ENCODE measurements at places on chromosomes 2 and 18. TPM values are rescaled to one million over a fixed set of nuclear protein-coding genes. Genes with fewer than 3 reads are reported as not detected.

The SESTD1 gene
- polyA plus RNA-seq = 29.8 TPM

The RFTN2 gene
- 15.2 TPM for polyA plus RNA-seq

The NDC80 gene
- polyA plus RNA-seq = 8.5 TPM

The SCN2A gene
- 0.05 TPM for polyA plus RNA-seq

The ANKRD62 gene
- polyA plus RNA-seq = not detected

The NCL gene
- polyA plus RNA-seq = 593 TPM

The RETSAT gene
- 12.6 TPM for polyA plus RNA-seq

The UGT1A6 gene
- polyA plus RNA-seq = not detected

The NT5DC4 gene
- 0.09 TPM for polyA plus RNA-seq

The ANKRD29 gene
- polyA plus RNA-seq = 4.0 TPM

The DHRS9 gene
- 0.34 TPM for polyA plus RNA-seq

The SGPP2 gene
- 1.2 TPM for polyA plus RNA-seq

The TMEM198 gene
- 2.6 TPM for polyA plus RNA-seq

The ZNF513 gene
- polyA plus RNA-seq = 14.2 TPM

The TEX44 gene
- not detected for polyA plus RNA-seq

The DSG2 gene
- polyA plus RNA-seq = 4.9 TPM

- peak; percentile 44 for DNase-seq
Observed at GRCh38 chr2:237055386-237056100, 30.1 kb upstream of the COPS8 start.

DNA sequence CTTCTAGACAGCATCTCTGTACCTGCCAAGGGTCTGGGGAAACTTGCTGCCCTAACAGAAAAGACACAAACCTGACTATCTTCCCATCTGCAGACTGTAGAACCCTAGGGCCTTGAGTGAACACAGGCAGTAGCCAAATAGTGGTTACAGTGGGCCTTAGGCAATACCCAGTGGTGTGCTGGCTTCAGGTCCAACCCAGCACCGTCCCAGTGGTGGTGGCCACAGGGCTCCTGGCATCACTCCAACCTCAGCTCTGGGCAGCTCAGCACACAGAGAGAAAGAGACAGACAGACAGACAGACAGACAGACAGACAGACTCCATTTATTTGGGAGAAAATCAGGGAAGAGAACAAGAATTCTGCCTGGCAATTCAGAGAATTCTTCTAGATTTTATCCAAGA, 29.3 kb upstream of the UPP2 start:
- DNase-seq = no peak

GRCh38 chr2:157480182-157480961, 36.5 kb upstream of the CYTIP start:
- DNase-seq = no peak

- DNase-seq = no peak
Observed at GRCh38 chr2:6140509-6140908, 448.3 kb downstream of the SOX11 start.

DNA sequence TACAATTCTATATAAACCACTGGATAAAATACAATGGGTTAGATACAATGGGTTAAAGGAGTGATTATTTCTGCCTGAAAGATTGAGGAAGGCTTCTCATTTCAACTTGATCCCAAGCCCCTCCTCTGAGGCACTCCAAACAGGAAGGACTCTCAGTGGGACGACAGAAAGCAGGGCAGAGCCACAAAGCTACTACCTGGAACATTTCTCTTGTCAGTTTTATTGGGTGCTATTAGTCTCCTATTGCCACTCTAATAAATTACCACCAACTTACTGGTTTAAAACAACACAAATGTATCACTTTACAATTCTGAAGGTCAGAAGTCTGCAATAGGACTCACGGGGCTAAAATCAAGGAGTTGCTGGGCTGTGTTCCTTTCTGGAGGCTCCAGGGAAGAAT, 146.7 kb downstream of the MREG start:
- DNase-seq = no peak

- DNase-seq = no peak
Observed at GRCh38 chr2:187397886-187398285, 50.2 kb downstream of the CALCRL start.

GRCh38 chr2:205872716-205873115, 190.4 kb downstream of the NRP2 start:
- DNase-seq = no peak

DNA sequence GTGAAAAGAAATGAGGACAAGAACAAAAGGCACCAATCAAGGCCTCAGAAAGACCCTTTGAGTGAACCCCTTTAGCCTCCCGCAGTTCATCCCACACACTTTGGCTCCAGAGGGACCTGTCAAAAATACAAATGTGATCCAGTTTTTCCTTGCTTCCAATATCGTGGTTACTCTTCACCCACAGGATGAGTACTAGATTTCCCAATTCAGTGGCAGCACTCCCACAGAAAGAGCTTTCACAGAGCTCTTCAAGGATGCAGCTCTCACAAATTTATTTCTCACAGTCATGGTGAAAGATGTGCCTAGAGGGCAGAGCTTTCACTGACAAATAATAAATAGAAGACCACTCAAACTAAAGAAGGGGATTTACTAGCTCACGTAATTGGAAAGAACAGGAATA, 3.0 kb upstream of the GFPT1 start:
- DNase-seq = no peak

- DNase-seq = no peak
Observed at GRCh38 chr2:188676010-188676400, 298.2 kb upstream of the COL3A1 start.

GRCh38 chr2:219663116-219663762, 35.8 kb downstream of the SLC4A3 start:
- no peak for DNase-seq

- no peak for DNase-seq
Observed at GRCh38 chr2:235733761-235734160, 239.9 kb downstream of the AGAP1 start.

GRCh38 chr2:107094450-107094986, 208.6 kb upstream of the ST6GAL2 start:
- DNase-seq = no peak

- no peak for DNase-seq
Observed at GRCh38 chr2:204663816-204664425, 118.6 kb downstream of the PARD3B start.

- DNase-seq = no peak
Observed at GRCh38 chr18:61466736-61467135, 133.5 kb downstream of the CDH20 start.

DNA sequence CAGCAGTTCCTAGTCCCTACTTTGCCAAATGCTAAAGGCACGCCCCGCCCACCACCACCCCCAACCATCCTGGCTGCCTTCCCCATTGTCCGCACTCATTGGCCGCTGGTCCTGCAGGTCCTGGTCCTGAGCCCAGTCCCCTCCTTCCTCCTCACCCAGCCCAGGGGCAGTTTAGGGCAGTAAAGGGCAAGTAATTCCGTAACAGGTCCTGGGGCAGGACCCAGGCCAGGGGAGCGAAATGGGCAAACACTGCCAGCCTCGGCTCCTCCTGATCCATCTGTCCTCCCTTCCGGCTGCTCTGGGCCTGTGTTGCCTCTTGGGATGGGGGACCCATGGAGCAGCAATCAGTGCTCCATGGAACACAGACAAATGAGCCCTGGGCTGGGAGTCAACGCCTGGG, 6.1 kb downstream of the ADCY3 start:
- no peak for DNase-seq

DNA sequence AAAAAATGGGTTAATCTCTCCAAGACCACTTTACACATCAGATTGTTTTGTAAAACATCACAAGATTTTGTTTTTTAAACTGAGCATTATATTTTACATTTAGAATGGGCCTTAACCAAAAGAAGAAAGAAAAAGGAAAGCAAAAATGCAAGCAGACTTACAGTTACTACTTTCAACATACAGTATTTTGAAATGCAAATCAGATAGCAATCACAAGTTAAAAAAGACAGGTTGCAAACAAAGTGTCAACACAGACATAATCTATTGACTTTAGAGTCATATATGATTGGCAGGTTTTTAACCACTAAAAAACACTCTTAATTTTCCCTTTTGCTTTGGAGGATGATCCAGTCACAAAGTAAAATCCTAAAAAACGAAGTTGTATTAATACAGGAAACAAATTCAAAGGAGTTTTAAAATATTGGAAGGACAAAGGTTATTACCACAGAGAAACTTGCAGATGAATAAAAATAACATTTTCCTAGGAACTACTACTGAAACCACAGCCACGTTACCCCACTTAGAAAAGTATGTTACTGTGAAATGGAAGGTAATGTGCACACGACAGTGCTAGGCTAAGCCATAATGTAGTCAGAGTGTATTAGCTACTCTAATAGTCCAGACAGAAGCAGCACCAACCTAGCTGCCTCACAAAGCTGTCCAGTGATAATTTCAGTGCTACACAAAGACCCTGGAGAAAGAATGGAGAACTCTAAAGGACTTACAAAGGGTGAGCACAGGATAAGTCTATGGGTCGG, 22.9 kb downstream of the DARS1 start:
- no peak for DNase-seq

DNA sequence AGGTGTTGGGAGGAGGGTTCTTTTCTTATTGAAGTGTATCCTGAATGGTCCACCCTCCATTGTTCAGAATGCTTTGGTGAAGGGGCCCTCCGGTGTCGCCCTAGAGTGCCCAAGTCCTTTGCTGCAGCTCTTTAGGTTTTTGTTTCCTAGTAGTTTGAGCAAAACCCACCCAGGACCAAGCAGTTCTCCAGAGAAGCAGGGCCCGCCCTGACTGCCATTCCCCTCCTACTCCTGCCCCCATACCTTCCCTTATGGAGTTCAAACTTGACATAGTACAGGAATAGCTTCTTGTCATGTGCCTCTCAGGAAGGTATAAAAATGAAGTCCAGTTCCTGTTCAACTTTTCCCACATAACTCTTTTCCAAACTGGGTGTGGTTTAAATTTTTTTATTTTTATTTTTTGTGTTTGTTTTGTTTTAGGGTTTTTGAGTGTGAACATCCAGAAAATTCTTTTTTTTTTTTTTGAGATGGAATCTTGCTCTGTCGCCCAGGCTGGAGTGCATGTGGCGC, 5.6 kb downstream of the MERTK start:
- DNase-seq = no peak

DNA sequence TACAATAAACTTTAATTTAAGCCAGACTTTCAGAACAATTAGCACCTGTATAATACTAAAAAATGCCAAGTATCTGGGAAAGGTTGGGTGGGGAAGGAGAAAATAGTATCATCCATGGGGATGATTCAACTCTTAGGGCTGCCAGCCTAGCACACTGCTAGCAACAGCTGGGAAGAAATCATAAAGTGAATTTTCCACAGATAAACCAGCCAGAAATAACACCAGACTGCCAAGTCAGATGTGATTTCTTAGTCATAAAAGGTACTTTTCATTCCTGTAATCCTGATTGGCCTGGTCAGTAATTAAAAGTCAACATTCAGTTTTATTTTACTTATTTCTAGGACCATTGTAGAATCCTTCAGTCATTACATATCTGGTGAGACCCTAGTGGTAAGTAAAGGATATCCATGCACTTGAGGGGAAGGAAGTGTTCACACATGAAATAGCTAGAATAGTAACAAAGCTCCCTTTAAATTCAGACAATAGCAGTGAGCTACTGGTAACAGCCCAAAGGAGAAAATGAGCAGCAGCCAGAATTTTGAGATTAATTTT, 59.4 kb downstream of the LIMS1 start:
- DNase-seq = no peak

GRCh38 chr2:10526281-10527000, 78.3 kb upstream of the ODC1 start:
- no peak for DNase-seq

DNA sequence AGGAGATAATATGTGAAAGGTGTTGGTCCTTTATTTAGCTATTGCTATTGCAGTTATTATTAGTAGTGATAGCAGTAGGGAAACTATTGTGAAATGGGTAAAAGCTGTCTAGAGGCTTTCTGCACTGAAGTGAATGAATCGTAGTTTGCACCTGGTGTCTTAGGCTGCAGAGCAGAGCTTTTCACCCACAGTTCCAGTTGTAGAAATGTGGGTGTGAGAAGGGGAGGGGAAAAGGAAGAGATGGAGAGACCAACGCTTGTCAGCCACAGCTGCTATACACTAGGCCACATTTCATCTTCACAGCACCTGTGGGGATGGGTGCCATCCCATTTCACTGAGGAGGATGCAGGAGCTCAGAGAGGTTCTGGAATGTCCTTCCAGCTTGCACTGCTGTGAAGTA, 50.0 kb downstream of the TRPM8 start:
- DNase-seq = no peak
